ENCODE measurements at places on chromosomes 1 and 21. TPM values are rescaled to one million over a fixed set of nuclear protein-coding genes. Genes with fewer than 3 reads are reported as not detected.

DNA sequence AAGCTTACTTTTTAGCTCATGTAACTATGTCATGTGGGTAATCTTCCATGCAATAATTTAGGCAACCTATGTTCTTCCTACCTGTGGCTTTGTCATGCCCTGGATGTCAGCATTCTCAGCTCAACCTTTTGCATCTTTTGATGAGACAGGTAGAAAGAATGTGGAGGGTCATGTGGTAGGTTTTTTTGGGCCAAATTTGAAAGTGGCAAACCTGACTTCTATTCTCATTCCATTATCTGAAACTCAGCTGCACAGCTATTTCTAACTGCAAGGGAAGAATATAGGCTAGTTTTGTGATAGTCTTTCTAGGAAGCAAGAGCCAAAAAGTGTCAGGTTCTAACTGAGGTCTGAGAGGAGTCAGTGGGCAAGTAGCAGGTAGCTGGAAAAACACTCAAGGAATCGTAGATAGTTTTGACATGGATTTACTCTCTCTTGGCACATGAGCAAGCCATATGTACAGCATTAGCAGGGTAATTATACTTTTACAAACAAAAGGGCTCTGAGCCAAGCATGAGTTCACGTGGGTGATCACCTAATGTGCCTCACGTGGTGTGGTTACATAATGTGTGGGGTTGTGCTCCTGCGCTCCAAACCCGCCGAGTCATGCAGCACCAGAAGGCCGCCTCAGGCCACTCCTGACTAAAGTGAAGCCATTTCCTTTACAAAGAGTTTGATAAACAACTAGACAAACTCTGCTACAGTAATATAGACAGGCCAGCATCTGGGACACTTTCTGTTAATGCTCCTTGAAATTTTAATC is 1013.8 kb downstream of the PLA2G4A start:
- DNase-seq: no peak

GRCh38 chr1:60255565-60255964 is 182.0 kb upstream of the C1orf87 start:
- DNase-seq: no peak

DNA sequence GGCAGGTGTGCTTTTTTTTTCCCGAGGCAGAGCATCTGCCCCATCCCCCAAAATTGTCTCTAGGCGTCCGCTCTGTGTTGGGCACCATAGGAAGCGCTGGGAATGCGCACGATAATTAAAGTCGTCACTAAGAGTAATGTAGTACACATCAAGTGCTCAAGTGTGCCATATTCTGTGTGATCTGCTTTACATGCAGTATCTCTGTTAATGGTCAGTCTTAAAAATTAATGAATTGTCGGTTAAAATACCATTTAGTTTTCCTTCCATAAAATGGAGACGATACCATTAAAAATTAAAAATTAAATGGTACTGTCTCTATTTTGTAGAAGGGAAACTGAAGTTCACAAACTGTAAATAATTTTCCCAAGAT is 544 bp upstream of the CCT8 start:
- DNase-seq: no peak

DNA sequence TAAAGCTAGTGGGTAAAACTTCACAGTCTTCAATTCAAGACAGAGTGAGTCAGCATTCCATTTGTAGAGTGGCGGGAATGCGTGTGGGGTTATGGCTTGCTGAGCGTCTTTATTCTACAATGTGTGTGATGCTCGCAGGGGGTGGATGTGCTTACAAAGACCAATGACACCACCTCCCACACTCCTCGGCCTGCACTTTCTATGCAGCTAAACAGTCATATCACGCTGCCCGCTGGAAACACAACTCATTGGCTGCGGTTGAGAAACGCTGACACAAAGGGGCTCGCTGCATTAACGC is 298.5 kb downstream of the PCP4 start:
- no peak for DNase-seq

DNA sequence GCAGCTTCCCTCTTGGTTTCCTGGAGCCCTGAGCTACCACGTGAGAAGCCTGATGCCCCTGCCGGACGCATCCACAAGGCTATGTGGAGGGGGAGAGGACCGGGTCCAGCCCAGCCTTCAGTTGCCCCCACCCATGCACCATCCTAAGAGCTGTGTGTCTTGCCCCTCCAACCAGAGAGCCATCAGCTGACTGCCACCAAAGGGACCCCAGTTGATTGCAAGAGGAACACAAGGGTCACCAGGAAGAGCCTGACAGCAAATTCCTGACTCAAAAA is 81.5 kb downstream of the GLIS1 start:
- DNase-seq: peak; percentile 3

- peak; percentile 73 for DNase-seq
Observed at GRCh38 chr1:233244183-233244582, 51.3 kb downstream of the PCNX2 start.

DNA sequence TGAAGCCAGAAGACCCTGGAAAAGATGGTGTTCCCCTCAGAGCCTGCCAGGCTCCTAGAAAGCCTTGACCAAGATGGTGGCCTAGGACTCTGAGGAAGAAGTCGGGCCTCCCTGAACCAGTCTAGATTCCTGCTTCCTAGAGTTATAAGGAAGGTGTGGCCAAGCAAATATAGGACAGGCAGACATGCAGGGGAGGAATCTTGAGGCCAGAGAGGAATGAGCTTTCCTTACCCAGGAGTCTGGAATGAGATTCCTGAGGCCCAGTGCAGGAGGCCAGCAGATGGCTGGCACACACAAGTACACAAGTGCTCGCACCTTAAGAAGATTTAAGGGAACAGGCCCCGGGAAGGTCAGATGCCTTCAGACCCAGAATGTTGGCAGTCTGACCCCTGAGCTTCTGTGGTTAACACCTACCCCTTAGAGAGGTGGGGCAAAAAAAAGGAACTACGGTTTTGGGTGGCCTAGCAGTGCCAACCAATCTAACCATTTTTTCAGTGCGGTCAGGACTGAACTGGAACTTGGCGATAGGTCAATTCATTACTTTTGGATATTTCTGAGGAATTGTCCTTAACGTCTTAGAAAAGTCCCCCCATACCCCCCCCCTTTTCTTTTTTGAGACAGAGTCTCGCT is 73.3 kb downstream of the MDM4 start:
- no peak for DNase-seq

The ALPL gene
- 0.90 TPM for total RNA-seq

The JMJD4 gene
- 13.8 TPM for total RNA-seq

The B3GALT5 gene
- total RNA-seq: 130 TPM

The MYOM3 gene
- 3.4 TPM for total RNA-seq
